T-helper 17 cell (primary cell): ENCODE measurements at places on chromosomes 7 and 10. TPM values are rescaled to one million over a fixed set of nuclear protein-coding genes. Genes with fewer than 3 reads are reported as not detected.

DNA sequence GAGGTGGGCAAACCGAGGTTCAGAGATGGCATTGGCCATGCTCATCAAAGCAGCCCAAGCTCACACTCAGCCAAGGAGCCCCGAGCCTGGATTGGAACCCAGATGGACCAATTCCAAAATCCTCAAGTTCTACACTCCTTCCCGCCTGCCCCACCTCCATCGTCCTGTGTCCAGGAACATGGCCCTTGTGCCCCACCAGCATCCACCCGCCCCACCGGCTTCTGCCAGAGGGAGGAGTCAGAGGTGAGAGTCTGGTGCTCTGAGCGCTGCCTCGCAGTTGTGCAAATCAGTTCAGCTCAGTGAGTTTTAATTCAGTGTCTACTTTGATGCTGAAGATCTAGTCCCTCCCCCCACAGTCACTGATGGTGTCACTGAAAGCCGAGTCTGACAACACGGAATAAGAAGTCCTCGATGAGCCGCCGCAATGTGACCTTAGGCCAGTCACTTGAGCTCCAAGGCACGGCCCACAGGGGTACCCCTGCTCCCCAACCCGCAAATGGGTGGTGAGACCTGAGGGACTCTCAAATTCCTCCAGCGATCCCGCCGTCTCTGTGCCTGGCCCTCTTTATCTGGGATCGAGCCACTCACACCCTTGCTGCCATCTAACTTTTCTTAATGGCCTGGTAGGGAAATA is 26.3 kb downstream of the PRKAG2 start:
- H3K4me1 ChIP-seq: peaks cover 26% of the 10 kb centered on the region
- peak overlapping the region; percentile 89 for H3K4me3 ChIP-seq
- H3K27ac ChIP-seq: peak overlapping the region; percentile 72
- H3K27me3 ChIP-seq: no peaks in the 10 kb centered on the region
- H3K36me3 ChIP-seq: no peaks in the 10 kb centered on the region
- no peak for DNase-seq

The SERPINE1 gene
- 0.32 TPM for total RNA-seq

The NRCAM gene
- not detected for total RNA-seq

GRCh38 chr7:155190688-155191087 is 107.0 kb upstream of the INSIG1 start:
- peaks cover 23% of the 10 kb centered on the region for H3K27me3 ChIP-seq
- H3K36me3 ChIP-seq: no peaks in the 10 kb centered on the region
- H3K4me3 ChIP-seq: no peak overlapping the region
- DNase-seq: peak; percentile 44
- no peak overlapping the region for H3K27ac ChIP-seq

DNA sequence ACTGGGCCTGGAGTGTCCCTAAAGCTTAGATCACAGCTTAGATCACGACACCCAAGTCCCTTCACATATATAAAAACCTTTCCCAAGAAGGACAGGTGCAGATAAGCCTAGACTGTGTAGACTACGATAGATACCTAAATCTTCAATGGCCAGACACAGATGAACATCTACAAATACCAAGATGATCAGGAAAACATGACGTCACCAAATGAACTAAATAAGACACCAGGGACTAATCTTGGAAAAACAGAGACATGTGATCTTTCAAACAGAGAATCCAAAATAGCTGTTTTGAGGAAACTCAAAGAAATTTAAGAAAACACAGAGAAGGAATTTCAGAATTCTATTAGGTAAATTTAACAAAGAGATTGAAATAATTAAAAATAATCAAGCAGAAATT is 1082.6 kb upstream of the PHF14 start:
- no peaks in the 10 kb centered on the region for H3K27me3 ChIP-seq
- H3K27ac ChIP-seq: no peak overlapping the region
- no peaks in the 10 kb centered on the region for H3K36me3 ChIP-seq

The ZDHHC6 gene
- total RNA-seq: 32.4 TPM

DNA sequence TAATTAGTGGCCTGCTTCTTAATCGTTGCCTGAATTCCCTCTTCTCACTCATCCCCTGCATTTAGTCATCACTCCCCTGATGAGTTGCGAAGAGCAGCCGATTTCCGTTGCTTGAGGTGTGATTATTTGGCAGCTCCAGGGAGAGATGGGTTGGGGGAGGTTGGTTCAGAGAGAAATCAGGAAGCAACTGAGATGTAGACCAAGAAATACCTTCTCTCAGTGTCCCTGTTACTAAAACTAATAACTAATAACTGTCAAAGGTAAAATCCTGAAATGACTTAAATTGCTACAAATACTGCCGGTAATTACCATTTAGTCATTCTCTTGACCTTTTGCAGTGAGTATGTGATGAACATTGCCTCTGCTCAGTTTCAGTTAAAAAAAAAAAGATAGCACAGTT is 76.9 kb downstream of the ELMO1 start:
- H3K27me3 ChIP-seq: no peaks in the 10 kb centered on the region
- peaks cover 24% of the 10 kb centered on the region for H3K4me1 ChIP-seq
- no peak overlapping the region for H3K27ac ChIP-seq
- DNase-seq: no peak
- peaks cover 3% of the 10 kb centered on the region for H3K36me3 ChIP-seq
- H3K4me3 ChIP-seq: no peak overlapping the region

GRCh38 chr7:89809291-89809690 is 345.0 kb upstream of the STEAP1 start:
- H3K27ac ChIP-seq: no peak overlapping the region
- no peak for DNase-seq
- no peak overlapping the region for H3K4me3 ChIP-seq
- H3K36me3 ChIP-seq: no peaks in the 10 kb centered on the region
- no peaks in the 10 kb centered on the region for H3K27me3 ChIP-seq

- H3K4me3 ChIP-seq: peak overlapping the region; percentile 93
- H3K36me3 ChIP-seq: peaks cover 6% of the 10 kb centered on the region
- DNase-seq: no peak
- peaks cover 29% of the 10 kb centered on the region for H3K4me1 ChIP-seq
- H3K27ac ChIP-seq: peak overlapping the region; percentile 90
- no peaks in the 10 kb centered on the region for H3K27me3 ChIP-seq
These were observed 447 bp downstream of the RSU1 start for GRCh38 chr10:16816830-16817124.

- no peak for DNase-seq
- no peak overlapping the region for H3K27ac ChIP-seq
- H3K4me1 ChIP-seq: no peaks in the 10 kb centered on the region
- no peak overlapping the region for H3K4me3 ChIP-seq
These were observed 116.4 kb upstream of the ASAH2 start for GRCh38 chr10:50367732-50368131.

The PON2 gene
- total RNA-seq: 6.3 TPM

DNA sequence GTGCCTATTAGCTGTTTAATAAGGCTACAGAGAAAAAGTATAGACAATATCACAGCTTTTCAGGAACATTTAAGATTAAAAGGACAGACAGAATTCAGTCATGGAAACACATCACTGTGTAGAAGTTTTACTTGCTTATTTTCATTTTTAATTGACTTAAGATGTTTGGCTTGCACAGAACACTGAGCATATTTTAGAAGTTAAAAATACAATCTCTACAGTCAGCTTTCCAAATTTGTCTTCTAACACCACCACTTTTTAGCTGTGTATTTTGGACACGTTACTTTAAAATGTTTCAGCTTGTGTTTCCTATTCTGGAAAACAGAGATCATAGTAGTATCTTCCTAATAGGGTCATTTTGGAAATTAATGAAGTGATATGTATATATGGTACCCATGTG is 11.8 kb downstream of the CFAP69 start:
- no peak for DNase-seq
- H3K4me3 ChIP-seq: no peak overlapping the region
- H3K27ac ChIP-seq: no peak overlapping the region
- H3K4me1 ChIP-seq: no peaks in the 10 kb centered on the region

The FAM25A gene
- not detected for total RNA-seq

DNA sequence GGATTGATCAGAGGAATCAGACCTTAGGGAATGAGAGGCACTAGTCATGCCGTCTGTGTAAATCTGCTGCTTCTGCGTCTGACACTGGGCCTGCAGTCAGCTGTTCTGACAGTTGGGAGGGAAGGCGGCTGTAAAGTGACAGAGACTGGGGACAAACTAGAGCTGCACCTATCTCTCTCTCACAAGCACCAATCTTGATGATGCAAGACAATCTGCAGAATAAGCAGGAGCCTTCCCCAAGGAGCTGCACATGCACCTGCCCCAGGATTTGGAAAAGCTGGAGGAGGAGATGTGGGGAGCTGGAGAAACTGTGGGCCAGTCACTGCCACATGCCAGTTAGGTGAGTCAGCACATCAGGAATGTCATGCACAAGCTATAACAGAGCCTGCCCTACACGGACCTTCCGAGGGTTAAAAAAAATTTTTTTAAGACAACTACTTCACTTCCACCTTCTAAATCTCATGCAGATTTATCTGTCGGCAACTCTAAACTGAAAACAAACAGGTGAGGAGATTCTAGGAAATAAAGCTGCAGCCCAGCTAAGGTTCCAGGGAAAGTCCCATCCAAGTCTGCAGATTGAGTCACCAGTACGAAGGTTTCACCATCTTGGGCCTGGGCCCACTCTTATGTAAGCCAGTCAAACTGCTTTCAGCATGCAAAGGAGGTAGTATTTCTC is 39.2 kb downstream of the ENO4 start:
- peaks cover 3% of the 10 kb centered on the region for H3K4me1 ChIP-seq
- no peaks in the 10 kb centered on the region for H3K36me3 ChIP-seq
- H3K27me3 ChIP-seq: peaks cover 45% of the 10 kb centered on the region
- DNase-seq: no peak

DNA sequence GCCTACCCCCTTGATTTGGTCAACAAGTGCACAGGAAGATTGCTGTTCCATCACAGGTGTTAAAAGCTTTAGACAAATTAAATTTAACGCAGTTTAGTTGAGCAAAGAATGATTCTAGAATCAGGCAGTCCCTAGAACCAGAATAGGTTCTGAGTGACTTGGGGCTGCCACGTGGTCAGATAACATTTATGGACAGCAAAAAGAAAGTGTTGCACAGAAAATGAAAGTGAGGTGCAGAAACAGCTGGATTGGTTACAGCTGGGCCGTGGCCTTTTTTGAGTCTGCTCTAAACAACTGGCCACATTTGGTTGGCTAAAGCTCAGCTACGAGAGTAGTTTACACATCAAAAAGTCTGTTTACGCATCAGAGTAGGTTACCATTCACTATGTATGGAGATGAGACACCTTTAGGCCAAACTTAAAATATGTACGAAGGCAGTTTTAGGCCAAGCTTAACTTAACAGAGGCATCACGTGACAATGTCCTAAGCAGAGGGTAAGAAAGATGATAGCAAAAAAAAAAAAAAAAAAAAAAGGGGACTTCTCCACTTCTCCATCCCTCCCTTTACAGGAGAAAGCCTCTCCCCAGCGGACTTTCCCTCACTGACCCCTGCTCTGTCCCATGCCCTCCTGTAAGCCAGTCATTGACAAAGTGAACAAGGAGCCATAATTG is 133.2 kb upstream of the PRR15 start:
- H3K4me3 ChIP-seq: no peak overlapping the region
- no peaks in the 10 kb centered on the region for H3K4me1 ChIP-seq
- no peaks in the 10 kb centered on the region for H3K36me3 ChIP-seq
- H3K27me3 ChIP-seq: peaks cover 18% of the 10 kb centered on the region

The RHOBTB1 gene
- total RNA-seq: 0.37 TPM

- no peak overlapping the region for H3K4me3 ChIP-seq
- H3K36me3 ChIP-seq: peaks cover 3% of the 10 kb centered on the region
- H3K27ac ChIP-seq: no peak overlapping the region
- no peak for DNase-seq
- H3K4me1 ChIP-seq: no peaks in the 10 kb centered on the region
- H3K27me3 ChIP-seq: peaks cover 40% of the 10 kb centered on the region
These were observed 285.9 kb downstream of the KLF6 start for GRCh38 chr10:3499120-3499519.

The TMEM130 gene
- total RNA-seq: not detected

- peaks cover 70% of the 10 kb centered on the region for H3K4me1 ChIP-seq
- H3K27ac ChIP-seq: no peak overlapping the region
- no peak for DNase-seq
- no peaks in the 10 kb centered on the region for H3K27me3 ChIP-seq
- peak overlapping the region; percentile 25 for H3K4me3 ChIP-seq
These were observed 8.8 kb downstream of the ZNF92 start for GRCh38 chr7:65382452-65382851.

- no peak for DNase-seq
- H3K4me3 ChIP-seq: peak overlapping the region; percentile 88
- no peaks in the 10 kb centered on the region for H3K27me3 ChIP-seq
- H3K36me3 ChIP-seq: no peaks in the 10 kb centered on the region
- peaks cover 10% of the 10 kb centered on the region for H3K4me1 ChIP-seq
These were observed 1.5 kb downstream of the ACTR3B start for GRCh38 chr7:152760854-152761748.

DNA sequence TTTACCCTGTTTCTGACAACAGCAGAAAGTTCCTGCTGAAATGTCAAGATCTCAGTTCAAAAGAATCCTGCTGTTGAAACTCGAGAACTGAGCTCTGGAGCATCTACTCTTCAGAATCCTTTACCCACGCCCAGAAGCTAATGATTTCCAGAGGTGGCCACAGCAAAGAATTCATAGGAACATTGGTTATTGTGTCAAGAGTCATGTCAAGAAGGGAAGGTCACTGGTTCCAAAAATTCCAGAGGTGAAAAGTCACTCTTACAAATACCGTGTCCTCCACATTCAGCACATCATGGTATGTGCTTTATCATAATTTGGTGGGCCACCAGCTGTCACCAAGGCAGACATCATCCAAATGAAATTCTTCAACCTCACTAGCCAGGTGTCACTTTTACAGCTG is 394.4 kb upstream of the NPVF start:
- DNase-seq: no peak
- H3K4me1 ChIP-seq: peaks cover 13% of the 10 kb centered on the region
- no peak overlapping the region for H3K27ac ChIP-seq
- H3K27me3 ChIP-seq: peaks cover 13% of the 10 kb centered on the region
